ENCODE measurements at places on chromosomes 6 and 20.
A peak's percentile ranks its signal among the peaks of the same experiment; 100 is the strongest.

DNA sequence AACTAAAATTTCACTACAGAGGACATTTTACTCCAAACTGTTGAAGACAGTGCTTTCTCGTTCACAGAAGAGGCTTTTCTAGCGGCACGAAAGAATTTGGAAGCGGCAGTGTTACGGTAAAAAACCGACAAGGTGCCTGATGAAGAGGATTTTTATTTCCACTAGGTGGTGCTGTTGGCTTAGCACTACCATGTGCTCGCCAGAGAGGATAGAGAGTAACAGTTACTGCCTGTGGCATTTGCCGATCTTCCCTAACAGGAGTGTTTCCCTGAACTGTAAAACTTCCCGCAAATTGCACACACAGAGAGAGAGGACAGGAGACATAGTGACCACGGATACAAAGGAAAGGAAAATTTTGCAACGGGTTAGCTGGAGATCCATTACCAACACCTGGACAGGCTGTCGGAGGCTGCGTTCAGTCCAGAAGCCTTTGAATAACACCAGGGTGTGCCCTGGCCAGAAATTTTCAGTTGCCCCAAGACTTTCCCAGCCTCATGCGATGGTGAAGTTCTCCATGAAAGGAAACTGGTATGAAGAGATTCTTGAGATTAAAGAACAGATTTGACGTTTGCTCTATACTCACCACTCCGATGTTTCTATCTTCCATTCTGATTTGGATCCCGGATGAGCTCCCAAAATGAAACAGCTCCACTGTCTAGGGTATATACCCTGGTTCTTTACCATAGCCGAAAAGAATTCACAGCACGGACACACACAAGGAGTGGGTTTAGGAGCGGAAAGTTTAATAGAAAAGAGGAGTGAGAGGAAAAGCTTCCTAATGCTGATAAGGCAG lies 48.1 kb downstream of the HLA-DPB1 start:
- DNase-seq: peak; percentile 62

DNA sequence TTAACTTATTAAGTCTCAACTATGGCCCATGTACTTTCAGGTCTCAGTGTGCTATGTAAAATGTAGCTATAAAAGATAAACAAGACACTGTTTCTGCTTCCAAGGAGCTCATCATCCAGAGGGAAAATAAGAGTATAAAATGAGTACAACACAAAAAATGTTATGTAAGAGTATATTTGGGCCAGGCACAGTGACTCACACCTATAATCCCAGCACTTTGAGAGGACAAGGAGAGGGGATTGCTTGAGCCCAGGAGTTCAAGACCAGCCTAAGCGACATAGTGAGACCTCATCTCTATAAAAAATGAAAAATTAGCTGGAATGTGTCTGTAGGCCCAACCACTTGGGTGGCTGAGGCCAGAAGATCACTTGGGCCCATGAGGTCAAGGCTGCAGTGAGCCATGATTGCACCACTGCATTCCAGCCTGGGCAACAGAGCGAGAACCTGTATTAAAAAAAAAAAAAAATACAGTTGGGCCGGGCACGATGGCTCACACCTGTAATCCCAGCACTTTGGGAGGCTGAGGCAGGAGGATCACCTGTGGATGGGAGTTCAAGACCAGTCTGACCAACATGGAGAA lies 124.0 kb downstream of the EDN1 start:
- DNase-seq: no peak

GRCh38 chr20:59835057-59835447 lies 98.4 kb downstream of the SYCP2 start:
- DNase-seq: no peak

DNA sequence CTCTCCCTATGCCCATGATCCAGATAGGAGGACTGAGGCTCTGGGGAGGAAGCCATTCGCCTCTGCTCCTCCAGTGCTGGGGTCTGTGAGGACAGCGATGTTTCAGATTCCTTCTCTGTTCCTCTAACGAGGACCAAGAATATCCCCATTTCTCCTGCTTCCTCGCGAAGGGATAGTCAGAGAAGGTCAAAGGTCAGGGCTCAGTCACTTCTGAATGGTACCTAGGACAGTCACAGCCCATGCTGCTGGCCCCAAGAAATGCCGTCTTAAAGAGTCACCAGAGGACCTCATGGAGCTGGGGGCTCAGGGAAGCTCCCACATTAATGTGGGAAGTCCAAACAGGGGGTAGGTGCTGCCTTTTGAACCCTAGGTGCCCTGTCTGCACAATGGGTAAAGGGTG lies 2.1 kb downstream of the FOXS1 start:
- no peak for DNase-seq

DNA sequence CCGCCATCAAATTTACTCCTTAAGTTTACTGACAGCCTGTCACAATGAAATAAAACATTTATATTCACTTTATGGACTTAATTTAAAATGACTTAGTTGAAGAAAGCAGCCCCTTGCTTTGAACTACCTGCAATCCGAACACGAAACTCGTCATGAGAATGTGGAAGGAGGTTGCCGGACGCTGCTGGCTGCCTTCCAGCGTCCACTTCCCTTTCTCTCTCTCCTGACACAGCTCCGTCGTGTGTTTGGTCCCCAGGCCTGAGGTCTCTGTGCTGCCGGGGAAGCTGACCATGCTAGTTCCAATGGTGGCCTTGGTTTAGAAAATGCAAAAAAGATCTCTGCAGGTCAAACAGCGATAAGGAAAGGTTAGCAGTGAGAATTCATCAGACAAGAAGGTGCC lies 519.7 kb downstream of the CDH26 start:
- DNase-seq: no peak

DNA sequence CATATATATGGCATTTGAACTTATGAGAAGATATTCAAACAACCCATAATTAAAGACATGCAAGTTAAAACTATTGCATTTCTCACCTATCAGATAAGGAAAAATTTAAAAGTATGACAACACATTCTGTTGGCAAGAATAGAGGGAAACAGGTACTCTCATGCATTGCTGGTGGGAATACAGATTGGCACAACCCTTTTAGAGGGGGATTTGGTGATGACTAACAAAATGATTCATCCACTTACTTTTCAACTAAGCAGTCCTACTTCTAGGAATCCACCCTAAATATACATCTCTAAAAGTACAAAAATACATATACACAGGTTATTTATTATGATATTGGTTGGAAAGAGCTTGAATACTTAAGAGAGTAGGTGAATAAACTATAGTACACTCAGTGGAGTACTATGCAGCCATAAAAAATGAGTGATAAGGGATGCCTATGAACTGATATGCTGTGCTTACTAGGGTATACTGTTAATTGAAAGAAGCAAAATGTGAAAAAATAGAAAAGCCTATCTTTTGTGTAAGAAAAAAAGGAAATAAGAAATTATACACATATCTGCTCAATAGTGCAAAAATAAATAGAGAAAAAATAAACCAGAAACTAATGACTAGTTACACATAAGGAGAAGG lies 42.2 kb downstream of the ADAT2 start:
- no peak for DNase-seq

DNA sequence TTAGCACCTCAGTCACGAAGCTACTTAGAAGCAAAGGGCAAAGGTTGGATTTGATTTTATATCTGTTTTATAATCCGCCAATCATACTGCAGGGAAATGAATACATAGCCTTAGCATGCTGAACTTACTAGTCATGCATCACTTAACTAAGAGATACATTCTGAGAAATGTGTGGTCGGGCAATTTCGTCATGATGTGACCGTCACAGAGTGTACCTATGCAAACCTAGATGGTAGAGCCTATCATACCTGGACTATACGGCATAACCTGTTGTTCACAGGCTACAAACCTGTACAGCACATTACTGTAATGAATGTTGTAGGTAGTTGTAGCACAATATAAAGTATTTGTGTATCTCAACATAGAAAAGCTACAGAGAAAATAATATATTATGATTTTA lies 345.2 kb upstream of the RGS17 start:
- no peak for DNase-seq

- DNase-seq: peak; percentile 50
These were observed 867 bp downstream of the EBF4 start for GRCh38 chr20:2693286-2694007.

DNA sequence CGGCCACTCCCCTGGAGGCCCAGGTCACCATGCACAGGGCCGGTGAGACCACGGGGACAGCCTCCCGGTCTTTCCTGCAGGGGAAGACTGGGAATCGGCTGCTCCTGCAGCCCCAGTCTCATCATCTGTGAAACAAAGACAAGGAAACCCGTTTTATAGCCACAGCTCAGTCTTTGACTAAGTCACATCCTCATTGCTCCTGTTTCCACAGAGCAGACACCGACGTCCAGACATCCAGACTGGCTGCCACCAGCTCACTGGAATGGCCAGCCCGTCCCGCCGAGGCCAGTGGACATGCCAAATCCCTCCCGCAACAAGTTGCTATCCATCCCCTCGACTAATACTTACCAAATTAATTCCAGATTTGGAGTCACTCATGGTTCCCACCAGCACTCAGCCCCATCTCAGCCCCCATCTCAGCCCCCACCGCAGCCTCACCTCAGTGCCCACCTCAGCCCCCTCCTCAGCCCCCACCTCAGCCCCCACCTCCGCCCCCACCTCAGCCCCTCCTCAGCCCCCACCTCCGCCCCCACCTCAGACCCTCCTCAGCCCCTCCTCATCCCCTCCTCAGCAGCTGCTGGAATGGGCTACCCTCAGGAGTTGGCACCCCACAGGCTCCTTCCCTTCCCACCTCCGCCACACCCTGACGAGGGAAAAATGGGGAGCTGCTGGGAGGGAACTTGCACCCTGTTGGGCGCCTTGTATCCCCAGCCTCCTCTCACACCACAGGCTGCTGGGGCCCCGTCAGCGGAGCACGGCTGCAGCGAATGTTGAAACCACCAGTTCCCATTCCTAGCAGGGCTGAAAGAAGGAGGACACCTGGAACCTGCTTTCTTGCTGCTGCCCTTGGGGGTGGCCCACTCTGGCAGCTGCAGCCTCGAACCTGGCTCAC lies 48.7 kb downstream of the YTHDF1 start:
- DNase-seq: peak; percentile 78

- DNase-seq: no peak
These were observed 58.2 kb downstream of the ZNF831 start for GRCh38 chr20:59221707-59222252.

DNA sequence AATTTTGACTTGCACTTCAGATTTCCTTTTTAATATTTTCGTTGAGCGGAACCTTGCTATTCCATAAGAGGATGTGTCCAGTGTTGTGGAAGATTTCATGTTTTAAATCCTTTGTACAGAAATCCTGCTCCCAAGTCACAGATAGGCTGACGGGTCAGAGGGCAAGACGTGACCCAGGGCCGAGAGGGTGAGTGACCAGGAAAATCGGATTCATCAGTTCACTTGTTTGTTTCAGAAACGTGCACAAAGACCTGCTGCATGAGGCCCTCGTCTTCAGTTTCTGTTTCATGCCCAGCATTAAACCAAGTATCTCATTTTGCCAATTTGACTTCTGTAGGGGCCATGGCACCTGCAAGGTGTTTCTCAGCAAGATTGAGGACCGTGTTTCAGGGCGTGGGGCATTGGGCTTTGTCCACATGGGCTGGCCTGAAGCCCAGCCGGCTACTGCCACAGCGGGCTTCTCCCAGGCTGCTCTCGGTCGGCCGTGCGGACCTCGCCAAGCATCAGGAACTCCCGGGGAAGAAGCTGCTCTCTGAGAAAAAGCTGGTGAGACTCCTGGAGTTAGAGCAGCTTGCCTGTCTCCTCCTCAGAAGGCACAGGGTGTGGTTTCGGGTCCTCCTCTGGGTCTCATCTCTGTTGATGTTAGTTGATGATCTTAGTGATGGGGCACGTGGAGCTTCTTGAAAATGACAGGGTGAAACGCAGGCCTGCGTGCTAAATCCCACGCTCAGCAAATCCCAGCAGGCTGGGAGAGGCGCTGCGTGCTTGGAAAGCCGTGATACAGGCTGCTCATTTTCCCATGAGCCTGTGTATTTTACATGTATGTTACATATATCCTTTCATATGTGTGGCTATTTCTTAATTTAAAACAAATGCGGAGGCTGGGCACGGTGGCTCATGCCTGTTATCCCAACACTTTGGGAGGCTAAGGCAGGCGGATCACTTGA lies 10.5 kb downstream of the MTG2 start:
- DNase-seq: no peak

- DNase-seq: no peak
These were observed 51.9 kb upstream of the MARCKS start for GRCh38 chr6:113805173-113805790.

GRCh38 chr6:75206576-75207342 lies 906 bp upstream of the COL12A1 start:
- peak; percentile 46 for DNase-seq

GRCh38 chr6:105757512-105758200 lies 328.5 kb upstream of the PRDM1 start:
- DNase-seq: no peak

DNA sequence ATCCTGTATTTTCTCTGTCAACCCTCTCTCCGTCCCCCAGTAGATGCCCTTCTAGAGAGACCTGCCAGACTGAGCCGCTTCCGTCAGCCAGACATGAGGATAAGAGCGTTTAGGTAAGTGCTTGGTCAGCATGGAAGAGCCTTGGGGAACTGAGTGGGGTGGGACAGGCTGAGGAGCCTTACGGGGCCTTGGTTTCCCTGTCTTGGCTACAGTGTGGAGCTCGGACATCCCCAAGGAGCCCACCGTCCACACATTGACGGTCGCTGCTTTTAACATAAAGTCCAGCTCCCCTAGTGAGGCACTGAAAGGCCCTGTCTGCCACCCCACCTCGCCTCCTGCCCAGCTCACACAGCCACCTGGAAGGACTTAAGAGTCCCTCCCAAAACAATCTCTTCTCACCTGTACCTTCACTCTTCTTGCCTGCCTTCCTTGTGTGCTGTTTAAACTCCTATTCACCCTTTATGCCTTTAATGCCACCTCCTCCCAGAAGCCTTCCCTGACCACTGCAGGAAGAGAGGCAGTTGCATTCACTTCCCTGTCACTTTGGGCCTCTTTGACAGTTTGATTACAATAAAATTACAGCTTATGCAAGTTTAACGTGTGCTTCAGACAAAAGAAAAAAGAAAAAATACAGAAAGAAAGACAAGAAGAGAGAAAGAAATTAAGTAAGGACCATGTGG lies 42.3 kb downstream of the PDYN start:
- no peak for DNase-seq

DNA sequence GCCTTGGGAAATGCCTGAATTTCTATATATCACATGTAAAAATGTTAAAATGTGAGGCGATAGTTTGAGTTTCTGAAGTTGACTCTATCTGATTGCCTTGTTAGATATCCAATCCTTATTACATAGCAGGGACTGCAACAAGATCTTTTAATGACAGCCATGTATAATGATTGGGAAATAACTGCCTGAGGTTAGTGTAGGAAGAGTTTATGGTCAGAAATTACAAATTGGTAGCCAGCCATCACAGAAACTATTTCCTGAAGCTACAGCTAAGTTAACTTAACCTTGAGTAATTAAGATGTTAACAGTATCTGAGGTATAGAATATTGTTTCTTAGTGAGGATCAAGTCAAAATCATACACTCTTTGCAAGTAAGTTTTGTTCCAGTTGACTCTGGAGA lies 41.0 kb downstream of the AKIRIN2 start:
- no peak for DNase-seq
